ENCODE measurements at places on chromosomes 5 and 9.

DNA sequence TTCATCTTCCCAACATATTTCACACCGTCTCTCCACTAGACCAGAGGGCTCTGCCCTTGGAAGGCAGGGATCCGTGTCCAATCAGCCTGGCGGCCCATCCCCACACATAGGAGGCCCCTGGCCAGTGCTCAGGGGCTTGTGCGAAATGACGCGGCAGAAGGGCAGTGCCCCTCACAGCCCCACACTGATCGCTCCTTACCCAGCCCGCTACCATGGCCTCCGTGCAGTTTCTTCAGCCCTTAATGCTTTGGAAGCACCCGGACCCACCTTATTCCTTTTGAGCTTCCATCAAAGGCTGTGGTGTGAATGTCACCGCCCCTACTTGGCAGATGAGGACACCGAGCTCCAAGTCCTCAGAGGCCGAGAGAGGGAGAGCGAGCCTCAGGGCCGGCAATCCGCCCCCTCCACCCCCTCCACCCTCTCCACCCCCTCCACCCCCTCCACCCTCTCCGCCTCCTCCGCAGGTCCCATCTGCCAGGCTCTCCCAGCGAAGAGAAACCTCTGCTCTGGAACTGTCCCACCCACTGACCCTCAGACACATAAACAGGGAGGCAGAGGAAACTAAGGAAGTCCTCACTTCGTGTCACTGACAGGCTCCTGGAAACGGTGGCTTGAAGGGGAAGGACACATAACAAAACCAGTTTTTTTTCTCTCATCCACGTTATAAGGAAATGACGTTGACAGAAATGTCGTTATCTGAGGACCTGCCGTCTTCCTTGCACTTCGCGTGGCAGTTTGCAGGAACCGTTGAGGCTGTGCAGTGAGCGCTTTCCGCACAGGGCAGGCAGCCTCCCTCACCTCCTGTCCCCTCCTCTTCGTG lies 13.9 kb downstream of the QSOX2 start:
- no peak for DNase-seq

- DNase-seq = no peak
Measured at GRCh38 chr5:90479611-90480385, 5.1 kb downstream of the POLR3G start.

GRCh38 chr5:27928060-27928459 lies 889.7 kb upstream of the CDH9 start:
- DNase-seq = no peak

DNA sequence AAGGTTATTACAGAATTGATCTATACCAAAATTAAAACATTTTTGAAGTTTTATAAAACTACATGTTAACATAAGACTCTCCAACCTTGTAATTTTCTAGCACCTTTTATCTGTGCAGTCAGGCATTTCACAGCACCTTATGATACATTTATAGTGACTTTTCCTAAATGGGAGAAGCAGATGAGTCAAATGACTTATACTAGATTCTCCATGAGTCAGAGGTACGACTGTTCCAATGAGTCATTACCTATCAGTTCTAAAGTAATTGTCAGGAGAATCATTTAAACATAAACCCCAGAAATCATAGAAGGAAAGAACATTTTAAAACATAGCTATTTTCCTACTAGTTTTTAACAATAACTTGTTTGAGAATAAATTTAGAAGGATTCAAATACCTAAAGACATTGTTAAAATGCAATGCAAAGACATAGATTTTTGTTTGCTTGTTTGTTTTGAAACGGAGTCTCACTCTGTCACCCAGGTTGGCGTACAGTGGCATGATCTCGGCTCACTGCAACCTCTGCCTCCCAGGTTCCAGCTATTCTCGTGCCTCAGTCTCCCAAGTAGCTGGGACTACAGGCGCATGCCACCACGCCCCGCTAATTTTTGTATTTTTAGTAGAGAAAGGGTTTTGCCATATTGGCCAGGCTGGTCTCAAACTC lies 34.7 kb upstream of the DMXL1 start:
- DNase-seq = no peak

- DNase-seq = no peak
Measured at GRCh38 chr5:42360056-42360455, 63.2 kb upstream of the GHR start.

GRCh38 chr5:53071738-53072137 lies 37.8 kb downstream of the MOCS2 start:
- no peak for DNase-seq

- DNase-seq = no peak
Measured at GRCh38 chr5:62568800-62569432, 9.7 kb upstream of the LRRC70 start.

- DNase-seq = no peak
Measured at GRCh38 chr5:156587012-156587411, 260.0 kb downstream of the SGCD start.

- no peak for DNase-seq
Measured at GRCh38 chr5:148685520-148686134, 31.3 kb upstream of the HTR4 start.

DNA sequence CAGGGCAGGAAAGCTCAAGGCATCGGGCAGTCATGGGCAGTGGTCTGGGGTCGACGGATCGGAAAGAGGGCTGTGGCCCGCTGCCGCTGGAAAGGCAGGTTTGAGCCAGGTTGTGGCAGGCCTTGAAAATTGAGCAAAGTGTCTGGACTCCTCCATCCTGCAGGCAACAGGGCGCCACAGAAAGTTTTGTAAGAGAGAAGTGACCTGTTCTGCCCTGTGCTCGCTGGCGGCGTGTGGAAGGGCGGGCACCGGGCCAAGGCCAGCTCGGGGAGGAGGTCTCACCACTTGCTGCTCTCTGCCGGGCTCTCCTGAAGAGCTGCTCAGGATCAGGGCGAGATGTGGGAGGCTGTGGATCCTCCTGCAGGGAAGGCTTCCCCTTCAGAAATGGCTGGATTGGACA lies 41.4 kb upstream of the FAT2 start:
- no peak for DNase-seq

GRCh38 chr5:175466700-175467318 lies 11.6 kb upstream of the SFXN1 start:
- no peak for DNase-seq

- no peak for DNase-seq
Measured at GRCh38 chr5:16350816-16351215, 114.8 kb downstream of the ZNF622 start.

GRCh38 chr5:137672001-137672400 lies 63.9 kb downstream of the KLHL3 start:
- DNase-seq = no peak

DNA sequence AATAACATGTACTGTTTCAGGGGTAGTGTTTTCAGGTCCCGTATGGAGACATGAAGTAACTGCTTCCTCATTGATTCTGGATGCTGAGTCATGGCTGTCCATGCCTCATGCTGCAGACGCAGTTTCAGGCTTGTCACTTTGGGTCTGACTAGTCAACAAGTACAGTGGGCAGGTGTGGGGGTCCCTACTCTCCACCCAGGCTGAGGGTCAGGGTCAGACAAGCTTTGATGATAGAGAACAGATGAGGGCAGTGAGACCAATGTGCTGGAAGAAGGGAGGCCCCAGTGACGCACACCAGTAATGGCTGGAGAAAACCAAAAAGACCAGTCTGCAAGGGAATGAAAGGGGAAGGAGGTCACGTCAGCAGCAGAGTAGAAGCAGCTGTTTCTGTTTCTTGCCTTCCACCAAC lies 80.0 kb upstream of the NFIL3 start:
- DNase-seq = no peak

GRCh38 chr5:82873452-82873851 lies 203.7 kb downstream of the TMEM167A start:
- DNase-seq = no peak

DNA sequence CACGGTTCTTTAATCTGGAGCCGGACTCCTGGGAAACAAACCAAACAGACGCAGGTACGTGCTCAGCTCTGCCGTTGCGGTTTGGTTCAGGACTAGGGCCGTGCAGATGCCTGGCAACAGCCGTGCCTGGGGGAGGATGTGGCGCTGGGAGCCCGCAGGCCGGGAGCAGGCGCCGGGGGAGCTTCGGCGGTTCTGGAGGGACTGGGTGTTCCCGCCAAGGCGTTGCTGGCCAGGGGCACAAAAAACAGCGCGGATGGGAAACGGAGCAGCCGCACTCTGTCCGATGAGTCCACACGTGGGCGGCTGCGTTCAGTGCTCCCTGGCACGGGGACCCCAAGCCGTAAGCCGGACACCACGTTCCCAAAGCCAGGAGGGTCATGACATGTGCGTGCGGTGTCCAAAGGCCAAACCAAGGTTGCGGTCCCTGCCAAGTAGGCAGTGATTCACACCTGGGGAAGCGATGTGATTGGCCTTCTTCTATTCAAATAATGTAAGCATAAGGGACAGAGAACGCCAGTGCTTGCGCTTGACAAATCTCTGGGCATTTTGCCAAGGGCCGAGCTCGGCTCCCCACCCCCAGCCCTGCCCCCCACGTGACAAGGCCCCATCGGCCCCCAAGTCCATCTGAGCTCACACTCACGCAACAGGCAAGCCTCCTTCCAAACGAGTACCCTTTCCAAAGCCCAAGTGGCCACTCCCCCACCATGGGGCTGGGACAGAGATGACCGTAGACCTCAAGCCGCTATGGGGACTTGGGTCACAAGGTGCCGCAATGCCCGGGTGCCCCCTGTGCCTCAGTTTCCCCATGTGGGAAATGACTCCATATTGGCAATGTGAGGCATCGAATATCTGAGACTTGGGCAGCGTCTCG lies 49.7 kb upstream of the NKD2 start:
- no peak for DNase-seq

GRCh38 chr9:34866614-34867013 lies 91.5 kb upstream of the PHF24 start:
- DNase-seq = no peak

GRCh38 chr9:111610149-111610548 lies 10.7 kb upstream of the PTGR1 start:
- DNase-seq = no peak

GRCh38 chr5:5179079-5179478 lies 38.9 kb downstream of the ADAMTS16 start:
- no peak for DNase-seq

DNA sequence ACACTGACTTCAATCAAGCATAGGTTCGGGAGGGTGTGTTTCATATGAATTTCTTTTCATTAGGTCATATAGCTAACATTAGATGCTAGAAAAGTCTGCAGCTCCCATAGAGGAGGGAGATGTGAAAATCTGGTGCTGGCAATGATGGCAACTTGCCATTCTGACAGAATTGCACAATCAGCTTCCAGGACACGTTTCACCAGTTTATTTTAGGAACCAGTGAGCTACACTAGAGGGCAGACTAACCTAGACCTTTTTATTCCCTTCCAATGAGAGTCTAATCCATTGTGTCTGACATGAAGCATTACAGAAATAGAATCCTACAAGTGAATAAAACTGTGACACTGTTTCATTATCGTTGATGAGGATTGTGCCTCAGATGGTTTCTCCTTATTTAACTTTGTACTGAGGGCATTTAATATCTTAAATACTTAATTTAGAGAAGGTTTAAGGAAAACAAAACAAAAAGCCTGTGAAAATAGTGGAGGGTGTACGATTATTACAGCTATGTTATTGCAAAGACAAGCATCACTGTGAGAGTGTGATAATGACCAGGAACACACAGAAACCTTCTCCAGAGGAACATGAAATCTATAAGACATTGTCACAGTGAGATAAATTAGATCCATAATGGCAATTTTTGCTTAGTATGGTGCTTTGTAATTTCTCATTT lies 363.3 kb upstream of the RPS23 start:
- peak; percentile 74 for DNase-seq

GRCh38 chr5:83430130-83431010 lies 41.2 kb upstream of the VCAN start:
- DNase-seq = peak; percentile 34

GRCh38 chr9:131635285-131635684 lies 90.0 kb downstream of the PRRT1B start:
- DNase-seq = no peak

DNA sequence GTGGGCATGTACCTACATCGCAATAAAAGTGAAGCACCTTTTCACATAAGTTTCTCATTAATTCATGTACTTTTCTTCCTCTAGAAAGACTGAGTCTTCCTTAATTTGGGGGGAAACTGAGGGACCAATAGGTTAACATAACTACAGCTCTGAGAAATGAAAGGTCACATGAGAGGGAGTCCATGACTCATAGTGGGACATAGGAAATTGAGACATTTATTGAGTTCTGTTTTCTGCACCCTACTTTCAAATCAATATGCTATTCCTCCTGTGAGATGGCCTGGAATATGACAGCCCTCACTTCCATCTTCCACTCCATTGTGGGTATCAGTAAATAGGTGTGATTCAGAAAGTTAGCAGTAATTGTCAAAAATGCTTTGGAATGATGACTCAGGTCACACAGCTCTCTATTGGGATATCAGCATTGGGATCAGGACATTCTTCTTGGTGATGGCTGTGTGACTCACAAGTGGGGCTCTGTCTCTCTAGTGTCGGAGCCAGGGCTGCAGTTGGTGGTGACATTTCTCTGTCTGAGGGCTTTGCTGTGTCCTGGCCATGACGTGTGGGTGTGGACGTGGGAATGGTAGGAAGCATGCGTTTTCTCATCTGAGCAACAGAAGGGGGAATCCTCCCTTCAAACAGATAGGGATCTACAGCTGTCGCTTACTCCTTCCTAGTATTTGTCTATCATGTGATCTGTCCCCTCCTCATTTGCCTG lies 125.0 kb downstream of the TRIO start:
- DNase-seq = no peak

- DNase-seq = no peak
Measured at GRCh38 chr9:36401897-36402480, 1.9 kb upstream of the RNF38 start.

- DNase-seq = no peak
Measured at GRCh38 chr9:130668659-130669058, 4.3 kb downstream of the PRDM12 start.

GRCh38 chr5:149038336-149039080 lies 24.4 kb downstream of the SH3TC2 start:
- DNase-seq = no peak

DNA sequence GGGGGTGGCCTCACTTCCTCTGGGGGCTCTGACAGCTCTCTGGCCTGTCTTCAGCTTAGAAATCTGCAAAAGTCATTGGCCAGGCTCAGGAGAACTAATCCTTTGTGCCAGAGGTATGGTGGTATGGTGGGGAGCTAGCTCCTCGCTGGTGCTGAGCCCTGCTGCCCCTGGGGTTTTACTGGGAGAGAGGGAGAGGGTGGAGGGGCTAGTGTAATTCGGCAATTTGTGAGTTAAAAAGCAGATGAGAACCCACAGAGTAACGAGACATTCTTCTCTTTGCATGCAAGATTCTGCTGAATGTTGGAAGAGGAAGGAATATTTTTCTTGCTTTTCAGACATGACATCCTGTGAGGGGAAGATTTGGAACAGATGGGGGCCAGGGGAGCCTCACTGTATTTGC lies 65.5 kb upstream of the SPRY4 start:
- DNase-seq = no peak

DNA sequence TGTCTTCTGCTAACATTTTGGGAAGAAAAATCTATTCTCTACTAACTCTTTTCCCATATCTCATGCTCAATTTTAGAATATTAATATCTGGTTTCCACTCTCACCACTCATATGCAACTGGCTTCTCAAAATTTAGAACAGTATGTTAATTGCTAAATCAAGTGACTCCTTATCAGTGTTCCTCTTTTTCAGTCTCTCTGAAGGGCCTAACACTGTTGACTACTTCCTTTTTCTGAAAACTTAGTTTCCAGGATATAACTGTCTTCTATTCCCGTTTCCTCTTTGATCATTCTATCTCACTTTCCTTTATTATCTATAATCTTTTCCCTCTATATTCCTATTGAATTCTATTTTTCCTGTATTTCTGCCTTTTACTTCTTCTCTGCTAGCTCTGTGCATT lies 1717.2 kb upstream of the C9orf72 start:
- no peak for DNase-seq

GRCh38 chr5:87116825-87117512 lies 150.7 kb upstream of the RASA1 start:
- no peak for DNase-seq
